Fibroblast of skin of right quadriceps (primary cell): ENCODE measurements at places on chromosomes 12 and 14.

GRCh38 chr12:45257185-45257930 is 41.5 kb downstream of the ANO6 start:
- DNase-seq, result no peak

- DNase-seq, result no peak
These were observed 44.5 kb downstream of the DIO3 start for GRCh38 chr14:101605836-101606235.

- peak; percentile 48 for DNase-seq
These were observed 24.7 kb downstream of the NGDN start for GRCh38 chr14:23494223-23494622.

GRCh38 chr14:91509083-91509877 is 830 bp downstream of the PPP4R3A start:
- peak; percentile 3 for DNase-seq

GRCh38 chr14:50303744-50304471 is 8.1 kb downstream of the L2HGDH start:
- no peak for DNase-seq

- DNase-seq, result no peak
These were observed 982 bp upstream of the NINJ2 start for GRCh38 chr12:664075-664778.

- peak; percentile 9 for DNase-seq
These were observed 7.1 kb downstream of the BCL11B start for GRCh38 chr14:99264691-99265450.

GRCh38 chr12:113142886-113143332 is 6.6 kb upstream of the CFAP73 start:
- no peak for DNase-seq

GRCh38 chr12:123765504-123766035 is 3.5 kb downstream of the DNAH10 start:
- no peak for DNase-seq

DNA sequence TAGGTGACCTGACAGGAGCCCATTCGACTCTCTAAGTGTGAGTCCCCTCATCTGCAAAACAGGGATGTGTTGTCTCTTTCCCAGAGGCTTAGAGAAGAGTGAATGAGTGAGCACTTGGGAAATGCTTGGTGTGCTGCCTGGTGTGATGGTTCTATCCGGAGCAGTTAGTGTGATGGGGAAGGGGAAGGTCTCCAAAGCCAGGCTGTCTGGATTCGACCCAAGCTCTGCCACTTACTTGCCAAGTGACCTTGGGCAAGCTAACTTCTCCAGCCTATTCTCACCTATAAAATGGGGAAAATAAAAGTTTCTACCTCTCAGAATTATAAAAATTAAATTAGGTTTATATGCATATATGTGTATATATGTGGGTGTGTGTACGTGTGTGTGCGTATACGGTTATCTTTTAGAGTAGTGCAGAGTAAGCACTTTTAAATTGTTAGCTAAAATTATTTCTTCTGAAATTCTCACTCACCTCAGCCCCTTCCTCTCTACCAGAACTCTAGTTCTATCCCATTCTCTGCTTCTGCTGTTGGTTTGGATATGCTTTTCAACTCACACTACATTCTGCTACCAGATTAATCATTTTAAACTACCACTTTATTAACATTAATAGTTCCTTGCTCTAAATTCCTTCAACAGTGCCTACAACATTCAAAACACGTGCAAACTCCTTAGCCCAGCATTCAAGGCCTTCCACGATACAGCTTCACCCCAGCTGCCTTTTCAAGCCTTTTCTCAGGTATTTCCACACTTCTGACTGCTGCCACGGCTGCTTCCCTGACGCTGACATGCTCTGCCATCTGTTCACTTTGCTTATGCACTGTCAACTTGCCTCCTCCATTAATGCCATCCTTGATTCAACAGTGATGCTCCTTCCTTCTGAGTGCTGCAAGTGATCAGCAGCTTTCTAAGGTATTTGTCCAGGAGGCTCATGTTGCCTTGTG is 55.3 kb downstream of the DICER1 start:
- DNase-seq, result no peak

DNA sequence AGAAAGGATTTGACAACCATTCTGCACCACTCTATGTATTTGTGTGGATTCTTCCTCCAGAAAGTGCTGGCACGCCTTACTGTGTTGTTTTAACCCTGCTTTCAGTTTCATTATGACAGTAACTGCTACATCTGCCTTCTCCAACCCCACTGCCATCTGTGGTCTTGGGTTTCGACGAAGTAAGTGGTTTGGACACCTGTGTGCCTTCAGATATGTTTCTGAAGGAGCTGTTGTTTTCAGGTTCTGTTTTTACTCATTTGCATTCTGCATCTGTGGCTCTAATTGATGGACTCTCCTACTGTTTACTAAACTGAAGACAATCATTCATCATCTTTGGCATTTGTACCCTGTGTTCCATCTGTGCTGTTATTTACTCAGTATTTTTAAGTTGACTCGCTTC is 4.1 kb downstream of the TSHR start:
- no peak for DNase-seq

DNA sequence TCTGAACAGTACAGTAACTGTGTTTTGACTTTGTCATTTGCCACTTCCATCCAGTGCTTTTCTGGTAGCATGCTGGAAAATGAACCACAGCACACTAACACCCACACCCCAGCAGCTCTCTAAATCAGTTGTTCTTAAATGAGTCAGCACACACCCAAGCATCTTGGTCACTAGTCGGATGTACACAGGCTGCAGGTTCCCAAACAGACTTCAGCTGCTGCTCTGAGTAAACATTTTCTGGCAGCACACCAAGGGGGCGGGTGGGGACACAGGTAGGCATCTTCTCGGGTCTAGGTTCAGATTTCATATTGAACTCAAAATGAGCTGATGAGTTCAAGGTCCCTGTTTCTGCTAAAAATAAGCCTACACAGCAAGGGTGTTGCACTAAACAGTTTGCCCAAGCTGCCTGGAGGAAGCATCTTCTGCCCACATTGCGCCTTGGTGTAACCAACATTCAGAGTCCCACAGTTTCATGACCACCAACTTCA is 39.8 kb downstream of the IFNG start:
- DNase-seq, result no peak

GRCh38 chr12:109277899-109278762 is 31.0 kb downstream of the FOXN4 start:
- DNase-seq, result no peak

GRCh38 chr14:95262511-95262891 is 57.2 kb downstream of the CLMN start:
- no peak for DNase-seq

DNA sequence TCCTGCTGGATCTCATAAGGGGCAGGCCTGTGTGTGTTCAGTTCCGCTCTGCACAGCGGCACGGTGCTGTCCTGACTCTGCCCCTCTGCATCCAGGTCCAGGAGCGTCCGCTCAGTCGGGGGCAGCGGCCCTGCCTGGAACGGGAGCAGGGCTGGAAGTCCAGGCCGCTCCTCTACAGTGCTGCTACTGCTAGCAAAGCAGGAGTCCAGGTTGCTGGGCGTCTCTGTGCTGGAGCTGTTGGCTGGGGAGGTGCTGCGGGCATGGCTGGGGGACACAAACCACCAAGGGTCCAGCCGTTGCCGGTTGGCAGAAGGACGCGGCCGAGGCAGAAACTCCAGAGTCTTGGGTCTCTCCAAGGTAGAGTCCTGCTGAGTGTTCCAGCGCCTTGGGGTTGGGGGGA is 78.9 kb downstream of the MAP3K9 start:
- no peak for DNase-seq

GRCh38 chr12:67145692-67146091 is 123.5 kb upstream of the CAND1 start:
- DNase-seq, result no peak

DNA sequence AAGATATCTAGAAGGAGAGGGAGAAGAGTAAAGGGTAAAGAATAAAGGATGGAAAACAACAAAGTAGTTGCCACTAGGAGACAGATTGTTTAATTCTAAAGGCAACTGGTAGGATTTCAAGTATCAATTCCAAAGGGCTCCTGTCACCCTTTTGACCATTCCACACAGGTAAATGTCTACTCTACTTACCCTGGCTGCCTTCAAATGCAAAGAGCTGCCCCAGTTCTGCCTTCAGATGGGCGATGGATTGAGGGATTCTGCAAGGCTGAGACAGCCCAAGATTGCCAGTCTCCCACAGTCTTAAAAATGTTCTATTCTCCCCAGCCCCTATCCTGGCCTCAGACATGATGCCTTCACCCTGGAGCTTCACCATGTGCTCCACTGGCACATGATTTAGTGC is 11.4 kb downstream of the KRT76 start:
- DNase-seq, result no peak

GRCh38 chr12:116455540-116456329 is 103.4 kb upstream of the MAP1LC3B2 start:
- DNase-seq, result peak; percentile 97

DNA sequence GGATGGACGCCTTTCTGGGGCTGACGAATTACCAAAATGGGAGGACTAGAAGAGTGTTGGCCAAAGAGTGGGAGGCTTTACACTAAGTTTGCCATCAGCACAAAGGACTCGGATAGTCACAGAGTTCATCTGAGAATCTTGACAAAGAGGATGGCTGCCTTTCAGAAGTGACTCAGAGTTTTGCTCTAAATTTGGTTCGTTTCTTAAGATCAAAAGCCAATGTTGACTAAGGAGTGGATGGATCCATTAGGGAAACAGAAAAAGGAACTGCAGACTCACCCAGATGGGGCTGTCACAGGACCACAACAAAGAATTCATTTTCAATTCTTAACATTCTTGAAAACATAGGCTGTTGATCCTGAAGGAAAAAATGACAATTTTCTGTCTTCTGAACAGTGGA is 81.3 kb upstream of the DUSP6 start:
- no peak for DNase-seq

- DNase-seq, result no peak
These were observed 57.4 kb upstream of the KCNA1 start for GRCh38 chr12:4852308-4852707.

- no peak for DNase-seq
These were observed 3.1 kb downstream of the CEBPE start for GRCh38 chr14:23115918-23116317.
